HFFc6 (cell line): ENCODE measurements at places on chromosomes 12 and 14. TPM values are rescaled to one million over a fixed set of nuclear protein-coding genes. Genes with fewer than 3 reads are reported as not detected.

DNA sequence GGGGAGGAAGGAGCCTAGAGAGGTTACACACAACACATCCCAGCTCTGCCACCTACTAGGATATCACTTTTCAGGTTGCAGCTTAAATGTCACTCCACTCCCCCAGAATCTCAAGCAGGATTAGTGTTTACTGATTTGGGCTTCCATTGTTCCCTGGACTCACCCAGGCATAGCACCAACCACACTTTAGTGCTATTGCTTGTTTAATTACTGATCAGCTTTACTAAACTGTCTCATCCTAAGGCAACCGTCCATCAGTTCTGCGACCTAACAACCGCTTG lies 6.1 kb upstream of the KRT18 start:
- peaks cover 3% of the 10 kb centered on the region for H3K27me3 ChIP-seq
- peaks cover 34% of the 10 kb centered on the region for H3K36me3 ChIP-seq
- DNase-seq = no peak
- peaks cover 63% of the 10 kb centered on the region for H3K4me1 ChIP-seq
- H3K4me3 ChIP-seq = no peak overlapping the region

GRCh38 chr12:29869946-29870345 lies 86.2 kb upstream of the TMTC1 start:
- no peaks in the 10 kb centered on the region for H3K27me3 ChIP-seq
- no peaks in the 10 kb centered on the region for H3K4me1 ChIP-seq
- H3K36me3 ChIP-seq = no peaks in the 10 kb centered on the region
- no peak overlapping the region for H3K27ac ChIP-seq
- H3K4me3 ChIP-seq = no peak overlapping the region

The TRMT61A gene
- 13.5 to 16.2 TPM (median 14.0 TPM) in 3 replicates for total RNA-seq

DNA sequence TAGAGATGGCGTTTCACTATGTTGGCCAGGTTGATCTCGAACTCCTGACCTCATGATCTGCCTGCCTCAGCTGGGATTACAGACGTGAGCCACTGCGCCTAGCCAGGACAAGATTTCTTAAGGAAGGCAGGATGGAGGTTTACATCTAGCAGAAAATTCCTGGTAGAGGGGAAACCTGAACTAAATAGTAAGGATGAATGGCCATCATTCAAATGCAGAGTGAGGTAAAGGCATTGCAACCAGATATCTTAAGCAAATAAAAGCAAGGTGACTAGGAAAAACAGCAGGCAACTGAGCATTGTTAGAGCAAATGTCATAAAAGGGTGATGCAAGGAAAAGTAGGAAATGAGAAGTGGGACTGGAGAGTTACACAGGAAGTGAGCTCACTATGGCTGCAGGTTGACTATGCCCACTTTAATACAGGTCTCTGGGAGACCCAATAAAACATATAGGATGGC lies 133.0 kb downstream of the SOX5 start:
- H3K27me3 ChIP-seq = no peaks in the 10 kb centered on the region
- no peak for DNase-seq
- no peak overlapping the region for H3K27ac ChIP-seq
- H3K4me1 ChIP-seq = no peaks in the 10 kb centered on the region

DNA sequence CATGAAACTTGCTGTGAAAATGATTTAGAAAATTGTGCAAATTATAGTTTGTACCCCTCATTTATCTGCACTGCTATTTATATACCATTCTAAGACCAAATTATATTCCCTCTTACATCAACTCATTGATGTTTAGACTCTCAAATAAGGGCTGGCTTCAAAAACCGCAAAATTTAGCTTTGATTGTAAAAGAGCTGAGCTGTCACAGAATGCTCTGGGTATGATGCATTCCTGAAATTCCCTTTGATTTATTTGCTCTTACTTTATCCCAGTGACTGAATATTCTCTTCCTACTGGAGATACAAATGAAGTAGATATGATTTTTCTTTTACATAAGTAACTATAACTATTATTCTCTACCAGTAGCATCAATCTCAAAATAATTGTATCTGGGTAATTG lies 78.0 kb upstream of the TMTC2 start:
- H3K36me3 ChIP-seq = no peaks in the 10 kb centered on the region; the same call in 1 of the 2 replicates
- H3K27me3 ChIP-seq = no peaks in the 10 kb centered on the region
- peak; percentile 13 for DNase-seq
- no peak overlapping the region for H3K4me3 ChIP-seq

The NUAK1 gene
- total RNA-seq = 11.0 and 32.7 TPM in 2 replicates

The DHH gene
- total RNA-seq = 0.07 TPM in 1 of 3 replicates, not detected in the others

GRCh38 chr12:133130038-133130807 lies at the start of the genes ZNF10 and ZNF891:
TSS of gene ZNF10 (plus strand) at chr12:133130627. CDS start at chr12:133144493, 13,866 bp downstream.
TSS of gene ZNF891 (minus strand) at chr12:133130274. CDS start at chr12:133121918, 8,356 bp downstream.
- H3K27me3 ChIP-seq = peaks cover 4% of the 10 kb centered on the region; the same call in 1 of the 2 replicates
- DNase-seq = peak; percentile 93
- H3K27ac ChIP-seq = peak within 1 kb of the TSS; percentile 99
- H3K4me1 ChIP-seq = peaks cover 11% of the 10 kb centered on the region

- H3K4me3 ChIP-seq = no peak overlapping the region
- H3K36me3 ChIP-seq = no peaks in the 10 kb centered on the region
- no peak for DNase-seq
- peaks cover 6% of the 10 kb centered on the region; the same call in 1 of the 2 replicates for H3K27me3 ChIP-seq
Measured at GRCh38 chr14:103073876-103074728, 9.9 kb upstream of the LBHD2 start.

DNA sequence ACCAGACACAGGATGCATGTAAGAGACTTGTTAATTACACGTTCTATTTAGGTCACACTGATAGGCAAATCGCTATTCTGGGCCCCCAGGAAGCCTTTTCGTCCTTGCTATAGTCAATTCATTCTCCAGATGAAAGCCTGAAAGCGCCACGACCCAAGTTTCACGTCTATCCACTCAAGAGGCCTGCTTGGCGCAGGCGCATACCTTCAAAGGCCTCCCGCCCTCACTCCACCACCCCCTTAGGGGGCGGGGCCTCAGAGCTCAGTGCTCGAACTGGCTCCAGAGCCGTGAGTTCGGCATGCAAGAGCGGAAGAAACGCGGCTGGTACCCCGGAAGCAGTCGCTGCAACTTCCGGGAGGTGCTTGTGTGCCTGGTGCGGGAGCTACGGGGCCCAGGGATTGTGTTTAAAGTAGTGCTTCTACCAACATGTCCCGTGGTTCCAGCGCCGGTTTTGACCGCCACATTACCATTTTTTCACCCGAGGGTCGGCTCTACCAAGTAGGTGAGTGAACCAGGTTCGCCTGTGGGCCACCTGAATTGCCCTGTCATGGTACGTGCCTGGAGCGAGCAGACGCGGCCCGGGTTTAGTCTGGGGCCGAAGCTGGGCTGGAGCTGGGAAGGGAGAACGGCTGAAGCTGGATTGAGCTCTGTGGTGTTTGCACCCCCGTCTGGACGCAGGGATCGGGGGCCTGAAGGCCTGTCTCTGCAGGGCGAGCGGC lies at the start of gene PSMA6:
PSMA6 (plus strand) TSS at position 332 of the 719 bp plus-strand sequence; CDS start at position 427, 95 bp downstream.
- H3K4me3 ChIP-seq = peak within 1 kb of the TSS; percentile 99
- H3K4me1 ChIP-seq = peaks cover 21% of the 10 kb centered on the region
- H3K36me3 ChIP-seq = peaks cover 18% of the 10 kb centered on the region

- 0 out of 2 replicates have a peak, but pooled peaks cover 4% of the 10 kb centered on the region for H3K36me3 ChIP-seq
- H3K27me3 ChIP-seq = no peaks in the 10 kb centered on the region
- H3K4me1 ChIP-seq = no peaks in the 10 kb centered on the region
- DNase-seq = no peak
- H3K4me3 ChIP-seq = no peak overlapping the region
- no peak overlapping the region for H3K27ac ChIP-seq
Measured at GRCh38 chr14:50379563-50379962, 17.1 kb downstream of the CDKL1 start.
